ENCODE measurements at places on chromosomes 11 and 22.

DNA sequence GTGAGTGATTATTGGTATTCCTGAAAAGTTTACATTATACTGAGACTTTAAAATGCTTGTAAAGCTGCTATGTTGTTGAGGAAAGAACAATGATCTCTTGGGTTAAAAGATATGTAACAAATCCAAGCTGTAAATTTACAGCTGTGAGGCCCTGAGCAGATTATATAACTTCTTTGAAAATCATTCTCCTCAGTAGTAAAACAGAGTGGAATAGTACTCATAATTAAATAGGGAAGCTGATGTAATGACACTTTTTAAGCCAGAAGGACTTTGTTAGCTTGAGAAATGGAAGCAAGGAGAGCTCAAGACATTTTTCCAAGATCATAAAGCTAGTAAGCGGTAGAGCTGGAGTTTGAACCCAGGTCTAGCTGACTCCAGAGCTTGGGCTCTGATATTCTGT is 363.9 kb downstream of the TMEM135 start:
- no peak for DNase-seq

- no peak for DNase-seq
These were observed 9.2 kb downstream of the RELA start for GRCh38 chr11:65653229-65654225.

DNA sequence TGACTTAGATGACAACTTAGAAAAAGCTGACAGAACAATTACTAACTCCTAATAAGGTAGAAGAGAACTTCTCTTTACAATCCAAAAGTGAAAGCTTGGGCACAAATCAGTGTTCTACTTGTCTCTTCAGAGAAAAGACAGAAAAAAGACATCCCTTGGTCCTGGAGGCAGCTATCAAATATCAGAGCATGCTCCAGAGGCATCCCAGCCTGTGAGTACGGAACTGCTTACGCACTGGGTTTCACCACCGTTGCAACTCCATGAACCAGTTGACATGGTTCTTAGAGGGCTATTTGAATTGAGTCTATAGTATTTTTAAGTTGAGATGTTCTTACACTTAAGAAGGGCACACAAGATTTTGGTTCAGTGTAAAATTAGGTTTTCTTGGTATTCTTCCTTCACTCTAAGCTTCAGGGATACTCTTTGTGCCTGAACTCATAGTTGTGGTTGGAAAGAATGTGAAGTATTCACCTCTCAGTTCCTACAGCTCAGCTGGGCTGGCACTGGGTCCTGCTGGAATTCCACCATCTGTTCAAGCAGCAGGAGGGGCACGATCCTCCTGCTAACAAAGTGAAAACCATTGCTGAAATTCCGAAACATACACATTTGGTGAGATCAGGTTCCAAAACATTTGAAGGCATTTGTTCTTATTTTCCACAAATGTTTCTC is 6.3 kb downstream of the AKIP1 start:
- DNase-seq = peak; percentile 85

DNA sequence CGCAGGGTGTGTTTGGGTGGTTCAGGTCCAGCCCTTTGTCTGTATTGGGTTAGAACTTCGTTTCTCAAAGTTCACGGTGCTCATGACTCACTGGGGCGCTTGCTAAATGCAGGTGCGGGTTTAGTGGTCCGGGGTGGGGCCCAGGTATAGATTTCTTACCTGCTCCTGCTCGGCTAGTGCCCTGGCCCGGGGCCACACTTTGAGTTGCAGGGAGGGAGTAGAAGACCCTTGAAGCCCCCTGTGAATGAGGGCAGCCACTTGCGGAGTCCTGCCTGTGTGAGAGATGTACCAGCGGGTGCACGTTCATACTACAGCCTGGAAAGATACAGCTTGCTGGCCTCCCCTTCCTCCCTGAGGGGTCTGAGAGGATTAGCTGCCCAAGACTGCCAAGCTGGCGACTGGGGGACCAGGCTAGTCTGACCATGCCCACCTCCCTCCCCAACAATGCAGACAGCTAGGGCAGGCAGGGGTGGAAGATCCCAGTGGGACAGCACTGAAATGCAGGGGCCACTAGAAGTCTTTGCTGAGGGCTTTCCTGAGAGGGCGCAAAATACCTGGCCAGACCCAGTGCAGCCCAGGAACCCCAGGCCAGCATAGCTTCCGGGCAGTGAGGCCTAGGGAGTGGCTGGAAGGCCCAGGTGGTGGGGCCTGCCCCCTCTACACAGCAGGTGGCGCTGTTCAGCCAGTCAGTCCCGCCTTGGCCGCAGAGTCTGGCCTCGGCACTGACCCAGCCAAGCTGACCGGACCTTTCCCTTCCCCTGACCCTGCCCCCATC is 5.1 kb upstream of the MYRF start:
- no peak for DNase-seq

GRCh38 chr11:6745465-6746015 is 26.2 kb downstream of the OR2AG2 start:
- no peak for DNase-seq

- DNase-seq = no peak
These were observed 50.2 kb upstream of the RAPSN start for GRCh38 chr11:47499161-47499560.

DNA sequence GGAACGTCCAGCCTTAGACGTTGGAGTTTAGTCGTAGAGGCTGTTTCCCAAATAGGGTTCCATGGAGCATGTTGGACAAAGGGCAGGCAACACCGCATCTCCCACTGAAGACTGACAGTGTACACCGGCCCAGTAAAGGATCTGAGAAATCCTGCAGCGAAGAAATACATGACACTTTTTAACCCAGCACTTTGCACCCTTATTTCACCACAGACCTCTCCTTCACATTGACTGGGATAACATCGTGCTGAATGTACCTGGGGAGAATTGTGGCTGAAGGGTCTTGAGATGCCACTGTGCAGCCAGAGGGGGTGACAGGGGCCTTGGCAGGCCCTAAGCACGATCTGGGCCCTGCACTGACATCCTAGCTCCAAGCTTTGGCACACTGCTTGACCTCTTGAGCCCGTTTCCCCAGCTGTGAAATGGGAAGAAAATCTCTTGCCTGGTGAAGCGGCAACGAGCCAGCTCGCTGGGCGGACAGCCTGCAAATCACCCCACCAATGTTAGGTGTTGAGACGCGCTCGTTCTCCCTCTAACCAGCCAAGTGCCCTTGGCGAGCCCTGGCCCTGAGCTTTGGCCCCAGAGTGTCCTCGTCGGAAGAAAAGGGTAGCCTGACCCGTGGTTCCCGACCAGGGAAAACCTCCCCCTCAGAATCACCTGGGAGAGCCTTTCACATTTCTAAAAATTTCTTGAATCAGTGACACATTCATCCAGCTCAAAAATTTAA is 13.4 kb downstream of the CD5 start:
- no peak for DNase-seq

DNA sequence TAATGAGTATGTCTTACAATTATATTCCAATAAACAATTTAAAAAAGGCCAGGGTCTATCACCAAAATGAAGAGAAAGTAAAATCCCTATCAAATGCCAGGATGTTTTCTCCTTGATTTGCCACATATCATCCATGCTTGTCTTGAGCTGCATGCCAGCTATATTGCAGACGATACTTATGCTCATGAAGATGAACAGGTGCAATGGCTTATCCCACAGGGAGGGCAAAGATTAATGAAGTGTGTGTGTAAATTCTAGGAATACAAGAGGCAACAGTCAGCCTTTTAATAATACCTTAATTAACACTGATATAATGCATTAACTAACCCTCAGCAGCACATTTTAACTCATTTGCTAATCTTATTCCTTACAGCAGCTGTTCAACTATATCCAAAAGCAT is 850.5 kb downstream of the KCNA4 start:
- no peak for DNase-seq

DNA sequence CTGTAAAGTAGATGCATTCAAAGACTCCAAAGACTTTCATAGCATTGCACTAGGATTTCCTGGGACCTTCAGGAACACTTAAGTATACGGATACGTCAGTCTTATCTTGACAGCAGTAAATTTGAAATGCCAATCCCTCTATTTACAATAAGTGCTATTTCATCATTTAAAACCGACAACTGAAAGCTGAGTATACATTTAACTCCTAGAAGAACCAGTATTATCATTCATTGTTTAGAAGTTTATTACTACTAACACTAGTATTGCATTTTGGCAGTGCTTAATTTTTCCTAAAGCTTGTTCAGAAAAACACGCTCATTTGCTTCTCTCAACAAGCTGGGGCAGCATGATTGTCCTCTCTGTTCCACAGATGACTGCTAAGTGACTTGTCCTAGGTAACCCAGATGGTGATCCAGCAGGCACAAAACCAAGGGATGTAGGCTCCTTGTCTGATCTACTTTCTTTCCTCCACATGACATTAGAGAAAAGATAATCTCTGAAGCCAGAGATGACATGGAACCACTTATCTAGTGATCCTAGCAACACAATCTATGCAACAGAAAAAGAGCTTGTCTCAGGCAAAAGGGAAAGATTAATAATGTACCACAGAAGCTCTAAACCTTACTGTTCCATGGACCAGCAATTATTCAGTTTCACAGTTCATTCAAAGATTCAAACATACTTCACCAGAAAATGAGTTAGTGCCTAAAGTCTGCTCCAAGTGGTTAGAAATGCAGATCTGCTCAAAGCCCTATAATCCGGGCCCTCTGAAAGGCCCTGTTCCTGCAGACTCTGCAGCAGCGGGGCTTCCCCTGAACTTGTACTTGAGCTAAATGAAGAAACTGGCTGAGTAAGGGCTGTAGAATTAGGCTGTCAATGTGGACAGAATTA is 5.2 kb downstream of the MAML2 start:
- DNase-seq = no peak

- DNase-seq = no peak
These were observed 5.0 kb downstream of the CCND1 start for GRCh38 chr11:69645801-69646492.

- peak; percentile 36 for DNase-seq
These were observed 13.8 kb upstream of the CCDC81 start for GRCh38 chr11:86360775-86361395.

- no peak for DNase-seq
These were observed 551.4 kb downstream of the BUD13 start for GRCh38 chr11:116221351-116221750.

DNA sequence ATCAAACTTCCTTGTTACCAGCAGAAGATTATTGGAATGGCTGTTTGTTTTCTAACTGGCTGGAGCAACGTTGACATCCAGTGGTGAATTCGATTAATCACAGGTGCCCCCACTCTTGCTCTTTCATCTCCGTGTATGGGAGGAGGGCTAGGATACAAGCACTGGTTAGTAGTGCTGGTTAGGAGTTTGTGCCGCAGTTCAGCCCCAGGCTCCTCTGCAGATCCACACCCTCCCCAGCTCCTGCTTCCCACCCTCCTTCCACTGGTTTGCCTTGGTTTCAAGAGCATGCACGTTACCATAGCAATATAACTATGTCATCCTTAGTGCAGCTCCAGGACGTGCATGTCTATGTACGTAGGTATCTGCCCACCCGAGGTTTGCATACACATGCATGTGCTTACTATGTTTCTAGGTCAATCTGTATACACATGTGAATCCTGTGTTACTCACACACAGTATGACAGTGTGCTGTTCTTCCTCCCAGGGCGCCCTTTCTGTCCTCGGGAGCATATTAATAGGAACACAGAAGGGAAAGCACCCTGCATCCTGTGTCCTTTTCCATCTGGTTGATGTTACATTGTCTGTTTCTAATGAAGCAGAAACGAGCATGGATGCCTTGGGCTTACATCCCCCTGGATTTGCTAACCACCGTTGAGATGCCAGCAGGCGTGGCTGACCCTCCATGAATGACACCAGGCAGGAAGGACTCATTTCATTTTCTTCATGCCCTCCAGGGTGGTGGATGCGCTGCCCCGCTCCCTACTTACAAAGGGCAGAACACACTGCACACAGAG is 539.3 kb downstream of the OPCML start:
- DNase-seq = no peak

DNA sequence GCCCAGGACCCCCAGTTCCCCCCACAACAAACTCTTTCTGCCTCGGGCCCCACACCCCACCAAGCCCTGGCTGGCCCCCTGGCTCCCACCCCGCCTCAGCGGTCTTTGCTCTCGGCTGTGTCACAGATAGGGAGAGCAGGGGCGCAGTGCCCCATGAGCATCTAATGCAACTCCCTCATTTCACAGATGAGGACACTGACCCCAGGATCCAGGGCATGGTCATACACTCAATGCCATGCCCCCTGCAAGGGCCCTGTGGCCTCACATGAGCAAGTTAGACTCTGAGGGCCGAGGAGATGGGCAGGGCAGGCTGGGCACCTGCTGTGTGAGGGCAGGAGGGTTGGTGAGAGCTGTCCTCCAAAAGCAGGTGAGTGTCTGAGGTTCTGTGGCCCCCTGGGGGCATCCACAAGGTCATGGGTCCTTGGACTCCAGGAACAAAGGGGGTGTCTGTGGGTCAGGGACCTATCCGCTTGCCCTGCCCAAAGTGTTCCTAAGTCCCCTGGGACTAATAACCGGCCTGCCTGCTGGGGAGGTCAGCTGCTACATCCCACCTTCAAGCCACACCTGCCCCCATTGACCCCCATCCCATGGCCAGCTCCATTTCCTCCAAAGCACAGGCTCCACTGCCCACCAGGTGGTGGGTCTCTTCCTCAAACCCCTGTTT is 2.5 kb downstream of the MIF start:
- DNase-seq = no peak
